ENCODE measurements at places on chromosomes 5 and 9. TPM values are rescaled to one million over a fixed set of nuclear protein-coding genes. Genes with fewer than 3 reads are reported as not detected.

DNA sequence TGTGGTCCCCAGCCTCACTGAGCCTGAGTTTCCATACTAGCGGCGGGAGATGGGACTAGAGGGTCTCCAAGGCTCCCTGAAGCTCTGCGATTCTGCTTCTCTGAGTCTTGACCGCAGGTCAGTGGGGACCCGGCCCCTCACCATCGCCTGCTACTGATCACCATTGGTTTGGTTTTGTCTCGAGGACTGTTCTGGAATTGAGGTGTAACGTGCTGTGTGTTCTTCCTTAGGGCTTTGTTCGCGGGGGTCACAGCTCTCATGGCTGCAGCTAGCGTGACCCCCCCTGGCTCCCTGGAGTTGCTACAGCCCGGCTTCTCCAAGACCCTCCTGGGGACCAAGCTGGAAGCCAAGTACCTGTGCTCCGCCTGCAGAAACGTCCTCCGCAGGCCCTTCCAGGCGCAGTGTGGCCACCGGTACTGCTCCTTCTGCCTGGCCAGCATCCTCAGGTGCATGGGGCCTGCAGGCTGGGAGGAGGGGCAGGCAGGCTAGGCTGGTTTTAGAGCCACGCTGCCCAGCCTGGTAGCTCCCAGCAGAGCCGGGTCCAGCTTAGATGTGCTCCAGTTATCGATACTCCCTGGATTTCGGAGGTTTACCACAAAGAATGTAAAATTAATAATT lies 12.3 kb downstream of the TRAF2 start:
- no peak for DNase-seq

GRCh38 chr5:14614490-14614889 lies 32.9 kb downstream of the OTULINL start:
- DNase-seq: no peak

GRCh38 chr5:29822521-29822920 lies 1371.0 kb upstream of the CDH6 start:
- DNase-seq: no peak

DNA sequence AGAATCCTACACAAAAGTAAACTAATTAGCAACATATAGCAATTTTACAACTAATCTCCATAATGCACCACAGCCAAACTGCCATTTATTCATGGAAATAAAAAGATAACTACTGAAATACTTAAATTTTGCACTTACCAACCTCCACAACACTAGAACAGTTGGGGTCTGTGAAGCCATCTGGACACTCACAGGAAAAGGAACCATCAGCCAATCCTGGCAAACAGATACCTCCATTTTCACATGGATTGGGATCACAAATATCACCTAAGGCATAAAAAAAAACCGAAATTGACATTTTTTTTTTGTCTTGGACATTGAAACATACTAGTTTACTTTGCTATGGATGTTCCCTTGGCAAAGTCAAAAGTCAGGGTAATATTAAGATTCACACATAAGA lies 130.7 kb downstream of the EDIL3 start:
- no peak for DNase-seq

- DNase-seq: no peak
These were observed 221.2 kb downstream of the GABRG2 start for GRCh38 chr5:162288647-162289296.

Gene S100Z
- 0.30 TPM for total RNA-seq
